ENCODE measurements at places on chromosomes 3 and 15.

GRCh38 chr3:159832024-159832423 lies 156.6 kb upstream of the IL12A start:
- no peak for DNase-seq

- DNase-seq, result no peak
These were observed 117.5 kb downstream of the PDCD6IP start for GRCh38 chr3:33915796-33916546.

- DNase-seq, result peak; percentile 72
These were observed 7.2 kb downstream of the CLCN2 start for GRCh38 chr3:184354121-184354728.

DNA sequence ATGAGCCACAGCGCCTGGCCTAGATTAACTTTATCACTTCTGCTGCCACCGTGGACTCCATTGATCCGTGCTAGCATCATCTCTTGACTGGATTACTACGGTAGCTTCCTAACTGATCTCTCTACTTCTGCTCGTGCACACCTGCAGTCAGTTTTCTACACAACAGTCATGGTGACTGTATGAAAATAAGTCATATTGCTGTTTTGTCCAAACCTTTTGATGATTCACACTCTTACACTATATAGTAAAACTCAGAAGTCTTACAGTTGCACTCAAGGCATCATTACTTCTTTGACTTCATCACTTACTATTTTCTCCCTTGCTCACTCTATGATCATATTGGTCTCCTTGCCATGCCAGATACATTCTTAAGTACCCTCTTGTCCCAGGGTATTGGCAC lies 10.1 kb downstream of the PDCD6IP start:
- no peak for DNase-seq

- DNase-seq, result no peak
These were observed 25.4 kb upstream of the TSEN2 start for GRCh38 chr3:12458901-12459300.

DNA sequence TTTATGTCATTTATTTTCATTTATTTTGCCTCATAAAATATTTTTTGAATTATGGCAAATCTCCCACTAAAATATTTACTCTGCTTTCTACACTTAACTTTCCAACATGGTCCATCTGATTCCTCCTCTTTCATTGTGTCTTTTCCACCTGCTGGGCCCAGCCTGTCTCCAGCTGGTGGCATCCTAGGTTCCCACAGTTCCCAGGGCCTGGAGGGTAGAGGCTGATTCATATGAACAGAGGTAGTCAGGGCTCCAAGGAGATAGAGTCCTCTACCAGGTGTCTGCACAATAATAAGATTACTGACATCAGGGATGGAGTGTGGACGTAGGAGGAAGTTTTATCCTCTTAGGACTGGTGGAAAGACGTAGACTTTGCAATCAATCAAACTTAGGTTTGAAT lies 14.3 kb downstream of the ZBTB38 start:
- DNase-seq, result no peak

DNA sequence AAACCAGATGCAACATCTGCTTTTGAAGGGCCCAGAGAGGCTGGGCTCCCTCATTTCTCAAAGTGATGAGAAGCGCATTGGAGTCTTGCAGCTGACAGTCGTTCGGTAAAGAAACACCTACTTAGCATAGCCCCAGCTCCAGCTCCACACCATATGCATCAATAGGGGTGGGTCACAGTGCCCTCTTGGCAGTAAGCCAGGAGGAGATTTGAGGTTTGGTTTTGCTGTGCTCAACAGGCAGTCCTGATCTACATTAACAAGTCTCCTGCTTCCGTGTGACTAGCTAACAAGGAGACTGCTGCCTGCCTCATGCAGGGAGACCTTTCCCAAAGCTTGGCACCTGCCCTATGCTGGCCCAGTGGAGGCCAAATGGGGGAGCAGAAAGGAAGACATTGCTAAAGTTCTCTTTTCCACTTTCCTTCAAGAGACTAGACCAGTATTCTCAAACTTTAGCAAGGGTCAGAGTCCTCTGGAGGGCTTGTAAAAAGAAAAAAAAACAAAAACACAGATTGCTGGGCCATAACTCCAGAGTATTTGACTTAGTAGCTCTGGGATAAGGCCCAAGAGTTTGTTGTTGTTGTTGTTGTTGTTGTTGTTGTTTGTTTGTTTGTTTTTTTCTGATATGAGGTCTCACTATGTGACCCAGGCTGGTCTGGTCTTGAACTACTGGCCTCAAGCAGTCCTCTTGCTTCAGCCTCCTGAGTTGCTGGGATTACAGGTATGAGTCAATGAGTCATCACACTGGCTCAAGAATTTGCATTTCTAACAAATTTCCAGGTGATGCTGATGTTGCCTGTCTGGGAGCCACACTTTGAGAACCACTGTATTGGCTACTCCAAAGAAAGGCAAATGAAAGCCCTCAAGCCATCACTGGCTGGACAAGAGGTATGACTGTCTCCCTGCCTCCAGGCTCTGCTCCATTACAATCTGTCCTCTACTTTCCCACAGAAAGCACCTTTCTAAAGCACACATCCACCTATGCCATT lies 294.9 kb downstream of the RORA start:
- no peak for DNase-seq

DNA sequence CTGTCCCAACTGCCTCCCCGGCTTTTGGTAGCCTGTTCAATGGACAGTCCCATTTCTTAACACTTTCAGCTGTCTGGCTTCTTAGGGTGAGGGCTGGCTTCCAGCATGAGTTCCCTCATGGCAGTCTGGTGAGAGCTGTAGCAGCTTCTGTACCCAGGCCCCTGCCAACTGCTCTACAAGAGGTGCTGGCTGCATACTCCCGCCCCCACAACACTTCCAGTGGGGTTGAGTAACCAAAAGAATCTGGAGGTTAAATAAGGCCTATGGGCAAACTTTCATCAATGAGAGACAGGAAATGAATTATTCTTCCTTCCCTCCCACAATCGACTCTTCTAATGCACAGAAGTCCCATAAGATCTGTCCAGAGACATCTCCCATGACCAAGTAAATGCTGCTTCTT lies 145.0 kb downstream of the NEK10 start:
- DNase-seq, result no peak

GRCh38 chr3:121483290-121483689 lies 62.5 kb downstream of the POLQ start:
- DNase-seq, result no peak

- no peak for DNase-seq
These were observed 862.6 kb upstream of the CADM2 start for GRCh38 chr3:84096188-84096587.

DNA sequence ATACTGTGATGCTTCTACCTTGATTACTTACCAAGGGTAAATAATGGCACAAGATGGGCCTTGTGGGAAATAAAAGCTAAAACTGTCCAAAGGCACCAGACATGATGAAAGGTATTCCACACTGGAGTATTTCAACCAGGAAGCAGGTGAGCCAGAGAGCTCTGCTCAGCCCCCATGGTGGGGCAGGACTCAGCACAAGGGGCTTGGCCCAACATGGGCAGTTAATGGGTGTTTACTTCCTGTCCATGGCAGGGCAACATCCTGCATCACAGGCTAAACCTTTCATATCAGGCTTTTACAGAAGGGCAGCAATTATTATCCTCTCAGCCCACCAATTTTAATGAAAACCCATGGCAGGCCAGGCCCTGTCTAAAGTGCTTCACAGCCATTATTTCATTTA lies 38.2 kb downstream of the MAGI1 start:
- DNase-seq, result no peak

DNA sequence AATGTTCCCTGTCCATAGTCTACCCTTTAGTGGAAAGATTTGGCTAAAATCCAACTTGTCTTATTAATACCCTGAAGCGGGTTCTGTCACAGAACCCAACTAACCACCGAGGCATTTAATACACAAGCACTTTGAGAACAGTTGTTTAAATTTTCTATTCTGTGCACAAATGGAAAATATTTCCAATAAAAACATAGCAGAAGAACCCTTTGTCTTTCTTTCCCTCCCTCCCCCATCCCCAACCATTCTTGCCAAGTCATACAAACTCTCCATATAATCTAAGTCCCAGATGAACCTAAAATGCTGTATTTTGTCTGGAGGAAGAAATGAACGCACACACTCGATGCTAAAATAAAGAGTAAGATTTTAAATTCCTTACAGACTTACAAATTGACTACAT lies 126.9 kb upstream of the STRIT1 start:
- no peak for DNase-seq

GRCh38 chr15:29785642-29786041 lies 36.6 kb downstream of the TJP1 start:
- no peak for DNase-seq

DNA sequence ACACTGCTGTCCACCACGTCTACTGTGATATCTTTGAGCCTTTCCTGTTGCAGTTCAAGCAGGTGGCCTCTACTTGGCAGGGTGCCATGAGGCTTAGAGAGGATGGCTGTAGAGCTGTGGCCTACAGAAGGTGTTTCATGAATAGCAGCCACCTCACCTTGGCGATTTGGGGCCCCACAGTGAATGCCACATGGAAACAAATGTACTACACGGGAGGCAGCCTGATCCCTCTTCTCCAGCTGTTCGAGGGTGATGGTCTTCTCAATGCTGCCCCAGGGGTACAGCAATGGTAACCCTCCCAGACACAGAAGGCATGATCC lies 70.7 kb downstream of the FAM43A start:
- no peak for DNase-seq

- no peak for DNase-seq
These were observed 71.5 kb downstream of the CD200R1L start for GRCh38 chr3:112775011-112775742.

DNA sequence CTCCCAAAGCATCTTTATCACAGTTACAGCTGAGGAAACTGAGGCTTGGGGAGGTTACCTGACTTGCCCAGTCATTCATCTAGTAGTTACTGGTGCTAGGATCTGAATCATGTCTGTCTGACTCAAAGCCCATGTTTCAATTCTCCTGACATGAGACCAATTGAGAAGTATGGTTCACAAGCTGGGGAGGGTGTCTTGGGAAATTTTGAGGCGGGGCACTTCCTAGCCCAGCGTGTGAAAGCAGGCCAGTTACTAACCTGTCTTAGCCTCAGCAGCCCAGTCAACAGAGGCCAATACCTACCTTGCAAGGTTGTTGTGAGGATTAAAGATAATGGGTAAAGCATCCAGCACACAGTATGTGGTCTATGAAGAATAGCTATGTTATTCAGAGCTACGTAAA lies 37.0 kb downstream of the CLDN18 start:
- DNase-seq, result no peak

DNA sequence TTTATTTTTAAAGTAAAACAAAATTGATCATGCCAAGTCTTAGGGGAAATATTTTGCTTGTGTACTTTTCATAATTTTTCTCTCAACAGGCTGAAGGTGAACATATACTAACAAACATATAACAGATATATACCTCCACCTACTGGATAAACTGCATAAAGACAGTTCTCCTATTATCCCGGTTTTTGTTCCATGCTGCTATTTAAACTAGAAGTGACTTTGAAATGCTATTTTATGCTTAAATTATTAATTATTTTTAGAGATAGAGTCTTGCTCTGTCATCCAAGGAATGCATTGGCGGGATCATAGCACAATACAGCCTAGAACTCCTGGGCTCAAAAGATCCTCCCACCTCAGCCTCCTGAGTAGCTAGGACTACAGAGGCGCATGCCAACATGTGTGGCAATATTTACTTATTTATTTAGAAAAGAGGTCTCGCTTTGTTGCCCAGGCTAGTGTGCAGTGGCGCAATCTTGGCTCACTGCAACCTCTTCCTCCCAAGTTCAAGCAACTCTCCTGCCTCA lies 49.8 kb downstream of the ST3GAL6 start:
- no peak for DNase-seq

DNA sequence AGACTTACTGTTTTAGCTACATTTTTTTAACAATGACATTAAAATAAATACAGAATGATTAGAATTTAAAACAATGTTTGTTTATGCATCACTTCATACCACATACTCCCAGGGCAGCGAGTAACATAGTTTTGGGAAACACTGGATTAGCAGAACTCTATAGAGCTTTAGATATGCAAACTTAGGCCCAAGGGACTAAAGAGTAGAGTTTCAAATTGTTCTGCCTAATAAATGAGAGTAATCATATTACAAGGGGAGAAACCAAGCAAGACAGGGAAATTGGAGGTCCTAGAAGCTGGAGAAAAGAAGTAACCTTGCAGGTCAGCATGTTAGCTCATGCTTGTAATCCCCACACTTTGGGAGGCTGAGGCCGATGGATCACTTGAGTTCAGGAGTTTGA lies 3.6 kb upstream of the DAZL start:
- DNase-seq, result no peak

- DNase-seq, result no peak
These were observed 57.6 kb downstream of the SSR3 start for GRCh38 chr3:156497326-156497725.

GRCh38 chr15:41647262-41647661 lies 12.9 kb upstream of the MGA start:
- no peak for DNase-seq

GRCh38 chr3:154973851-154974250 lies 106.3 kb upstream of the MME start:
- DNase-seq, result no peak

DNA sequence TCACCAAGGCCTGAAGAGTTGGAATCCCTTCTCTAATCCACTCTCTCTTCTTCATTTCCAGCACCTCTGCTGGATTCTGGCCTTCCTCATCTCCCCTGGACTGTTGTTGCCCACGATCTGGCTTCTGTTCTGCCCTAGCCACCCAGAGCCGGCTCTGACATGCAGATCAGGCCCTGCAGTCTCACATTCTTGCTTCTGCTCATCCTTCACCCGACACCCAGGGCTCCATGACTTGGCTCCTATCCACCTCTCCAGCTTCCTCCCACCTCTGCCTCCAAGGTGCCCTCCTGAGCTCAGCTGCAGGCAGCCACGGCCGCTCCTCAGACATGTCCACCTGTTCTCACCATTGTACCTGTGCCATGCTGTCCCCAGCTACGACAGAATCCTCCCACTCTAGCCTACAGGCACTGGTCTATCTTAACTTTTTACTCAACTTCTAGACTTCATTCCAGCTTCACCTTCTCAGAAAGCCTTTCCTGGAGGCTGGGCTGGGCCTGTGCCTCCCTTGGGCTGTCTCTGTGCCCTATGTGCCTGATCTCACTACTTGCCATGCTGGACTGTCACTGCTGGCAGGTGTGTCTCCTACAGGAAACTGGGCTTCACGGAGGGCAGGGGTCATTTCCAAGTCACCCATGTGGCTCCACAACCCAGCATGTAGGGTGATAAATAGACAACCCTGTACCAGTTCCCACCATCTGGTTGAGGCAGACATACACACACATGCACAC lies 16.0 kb upstream of the TBC1D21 start:
- no peak for DNase-seq

GRCh38 chr15:93110502-93111040 lies 21.6 kb upstream of the RGMA start:
- no peak for DNase-seq

DNA sequence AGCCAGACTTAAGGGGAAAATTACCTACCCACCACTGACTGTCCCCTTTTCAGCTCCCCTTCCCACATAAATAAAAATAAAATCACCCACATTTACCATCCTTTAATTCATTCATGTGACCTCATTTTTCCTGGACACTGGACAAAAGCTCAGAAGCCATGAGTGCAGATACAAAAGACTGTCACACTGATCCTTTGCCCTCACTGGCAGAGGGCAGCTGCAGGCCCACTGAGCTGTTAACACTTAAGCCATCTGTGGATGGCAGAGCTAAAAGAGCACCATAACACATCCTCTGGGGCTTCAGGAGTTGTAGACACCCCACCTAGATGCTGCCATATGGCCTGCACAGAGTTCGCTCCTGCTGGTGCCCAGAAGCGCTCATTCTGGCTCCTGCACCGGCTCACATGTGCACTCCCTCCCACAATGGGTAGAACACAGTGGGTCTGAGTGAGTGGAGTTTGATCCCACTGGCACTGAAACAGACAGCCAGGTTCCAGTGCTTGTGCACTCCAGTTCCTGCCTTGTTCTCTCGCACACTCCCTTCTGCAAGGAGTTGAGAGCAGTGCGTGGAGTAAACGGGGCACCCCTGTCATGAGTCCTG lies 38.8 kb downstream of the EDC3 start:
- DNase-seq, result no peak

All from activated CD4-positive, alpha-beta T cell treated with anti-CD3 and anti-CD28 coated beads for 4 hours (primary cell).